ENCODE measurements at places on chromosomes 11 and 22.
A peak's percentile ranks its signal among the peaks of the same experiment; 100 is the strongest.

- DNase-seq: no peak
These were observed 180.2 kb downstream of the PGR start for GRCh38 chr11:100949443-100949842.

- DNase-seq: no peak
These were observed 38.1 kb downstream of the MB start for GRCh38 chr22:35578836-35579575.

GRCh38 chr11:56846631-56847576 is 98.4 kb upstream of the OR9G4 start:
- peak; percentile 30 for DNase-seq

- no peak for DNase-seq
These were observed 48.6 kb downstream of the FLRT1 start for GRCh38 chr11:64084146-64084950.

GRCh38 chr11:119202554-119202953 is 3.6 kb upstream of the CBL start:
- DNase-seq: no peak

DNA sequence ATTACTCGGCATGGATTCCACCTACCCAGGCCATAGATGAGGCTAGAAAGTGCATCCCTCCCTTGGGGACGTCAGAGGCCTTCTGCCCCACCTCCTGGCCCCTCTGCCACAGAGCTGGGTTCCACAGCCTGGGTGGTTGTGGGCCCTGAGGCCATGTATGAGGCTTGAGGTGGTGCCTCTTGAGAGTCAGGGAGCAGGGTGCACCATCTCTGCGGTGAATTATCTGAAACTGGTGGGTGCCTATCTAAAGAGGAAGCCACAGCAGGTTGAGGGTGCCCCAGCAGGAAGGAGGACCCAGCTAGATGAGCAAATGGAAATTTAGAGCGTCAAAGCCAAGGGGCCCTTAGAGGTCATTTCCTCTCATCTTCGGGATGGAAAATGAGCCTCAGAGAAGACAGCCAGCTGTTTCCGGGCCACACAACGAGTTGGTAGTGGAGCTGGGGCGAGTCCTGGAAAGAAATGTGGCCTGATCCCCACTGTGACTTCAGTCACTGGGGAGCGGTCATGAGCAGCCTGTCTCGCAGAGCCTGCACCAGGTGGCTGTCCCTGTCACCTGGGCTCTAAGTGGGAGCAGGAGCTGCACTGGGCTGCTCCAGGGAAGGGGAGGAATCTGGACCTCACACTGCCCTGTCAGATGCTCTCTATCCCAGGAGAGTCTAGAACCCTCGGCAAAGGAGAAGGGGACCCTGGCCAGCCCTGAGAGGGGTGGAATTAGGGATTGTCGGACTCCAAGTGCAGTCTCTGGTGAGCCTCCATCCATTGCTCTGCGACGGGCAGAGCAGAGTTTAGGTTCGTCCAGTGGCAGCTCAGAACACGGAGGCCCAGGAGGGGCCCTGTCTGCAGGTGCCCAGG is 7.3 kb downstream of the ADORA2A start:
- no peak for DNase-seq

GRCh38 chr11:112627588-112628045 is 333.6 kb upstream of the NCAM1 start:
- DNase-seq: no peak

DNA sequence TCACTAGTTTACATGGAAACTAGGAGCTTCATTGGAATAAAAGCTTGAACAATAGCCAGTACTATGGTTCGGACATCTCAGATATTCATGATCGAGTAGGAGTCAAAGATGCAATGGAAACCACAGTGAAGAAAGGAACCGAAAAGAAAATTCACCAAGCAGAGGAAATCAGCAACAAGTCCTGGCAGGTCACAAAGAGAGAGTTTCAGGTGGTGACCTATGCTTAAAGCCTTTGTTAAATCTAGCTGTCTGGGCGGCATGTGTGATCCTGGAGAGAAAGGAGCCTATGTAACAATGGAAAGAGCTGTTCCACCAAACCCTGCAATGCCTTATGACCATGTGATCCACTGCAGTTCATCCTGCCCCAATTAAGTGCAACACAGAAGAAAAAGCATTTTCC is 68.9 kb upstream of the POU2AF2 start:
- no peak for DNase-seq

DNA sequence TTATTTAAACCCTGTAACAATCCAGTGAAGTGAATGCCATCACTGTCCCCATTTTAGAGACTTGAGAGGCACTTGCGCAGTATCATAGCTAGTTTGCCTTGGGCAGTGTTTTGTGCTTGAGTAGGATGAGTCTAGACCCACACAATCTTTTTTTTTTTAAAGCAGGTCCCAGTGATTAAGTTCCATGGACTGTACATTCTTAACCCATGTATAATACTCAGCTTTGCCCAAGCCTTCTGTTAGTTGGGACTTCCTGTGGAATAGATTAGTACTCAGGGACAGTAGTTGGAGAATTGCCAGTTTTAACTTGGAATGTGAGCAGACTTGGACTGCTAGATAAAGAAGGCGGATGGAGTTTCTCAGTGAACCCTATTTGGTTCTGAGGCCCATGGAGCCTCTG is 108.6 kb upstream of the RASSF10 start:
- peak; percentile 94 for DNase-seq

DNA sequence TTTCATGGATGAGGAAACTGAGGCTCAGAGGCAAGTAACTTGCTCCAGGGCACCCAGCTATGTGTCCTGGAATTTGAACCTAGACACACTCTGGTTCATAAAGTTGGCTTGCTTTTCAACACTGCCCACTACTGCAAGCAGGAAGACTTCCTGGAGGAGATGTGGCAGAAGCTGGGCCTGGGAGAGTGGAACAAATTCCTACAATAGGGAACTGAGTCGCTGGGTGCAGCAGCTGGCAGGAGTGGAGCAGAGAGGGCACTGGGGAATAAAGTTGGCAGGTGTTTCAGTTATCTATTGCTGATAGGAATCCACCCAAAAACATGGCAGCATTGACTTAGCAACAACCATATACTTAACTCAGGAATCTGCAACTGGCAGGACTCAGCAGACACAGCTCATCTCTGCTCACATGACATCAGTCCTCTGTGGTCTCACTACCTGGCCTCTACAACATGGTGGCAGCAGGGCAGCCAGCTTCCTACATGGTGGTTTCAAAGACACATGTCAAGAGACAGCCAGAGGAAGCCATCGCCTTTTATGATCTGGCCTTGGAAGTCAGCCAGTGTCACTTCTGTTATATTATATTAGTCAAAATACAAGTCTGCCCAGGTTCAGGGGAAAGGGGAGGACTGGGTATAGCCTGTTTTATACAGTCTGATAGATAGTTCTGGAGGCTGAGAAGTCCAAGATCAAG is 10.6 kb upstream of the CARD10 start:
- no peak for DNase-seq

GRCh38 chr22:29971607-29972006 is 88.6 kb downstream of the MTMR3 start:
- no peak for DNase-seq

- DNase-seq: no peak
These were observed 19.8 kb downstream of the PTDSS2 start for GRCh38 chr11:469684-470560.

GRCh38 chr11:102276362-102276761 is 40.9 kb upstream of the BIRC3 start:
- no peak for DNase-seq

DNA sequence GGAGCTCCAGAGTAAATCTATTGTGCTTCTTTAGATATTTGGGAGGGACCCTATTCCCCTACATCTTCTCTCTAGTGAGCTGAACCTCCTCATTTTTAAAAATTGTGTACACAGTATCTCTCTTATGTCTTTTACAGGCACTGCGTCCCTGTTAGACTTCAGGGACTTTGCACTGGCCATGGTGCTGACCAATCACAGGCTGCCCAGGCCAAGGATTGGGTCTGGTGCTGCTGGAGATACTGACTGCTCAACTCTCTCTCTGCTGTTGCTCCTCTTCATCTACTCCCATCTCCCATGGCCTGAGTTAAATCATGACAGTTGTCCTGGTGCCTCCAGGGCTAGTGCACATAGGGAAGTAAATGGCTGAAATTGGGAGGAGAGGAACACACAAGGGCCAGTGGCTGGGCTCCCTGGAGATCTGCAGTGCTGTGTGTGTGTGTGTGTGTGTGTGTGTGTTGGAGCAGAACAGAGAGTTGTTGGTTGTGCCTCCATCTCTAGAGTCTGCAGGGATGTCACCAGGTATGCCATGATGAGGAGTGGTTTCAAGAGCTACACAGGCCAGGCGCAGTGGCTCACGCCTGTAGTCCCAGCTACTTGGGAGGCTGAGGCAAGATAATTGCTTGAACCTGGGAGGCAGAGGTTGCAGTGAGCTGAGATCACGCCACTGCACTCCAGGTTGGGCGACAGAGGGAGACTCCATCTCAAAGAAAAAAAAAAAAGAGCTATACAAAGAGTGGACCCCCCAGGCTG is 155.3 kb downstream of the ST3GAL4 start:
- no peak for DNase-seq

DNA sequence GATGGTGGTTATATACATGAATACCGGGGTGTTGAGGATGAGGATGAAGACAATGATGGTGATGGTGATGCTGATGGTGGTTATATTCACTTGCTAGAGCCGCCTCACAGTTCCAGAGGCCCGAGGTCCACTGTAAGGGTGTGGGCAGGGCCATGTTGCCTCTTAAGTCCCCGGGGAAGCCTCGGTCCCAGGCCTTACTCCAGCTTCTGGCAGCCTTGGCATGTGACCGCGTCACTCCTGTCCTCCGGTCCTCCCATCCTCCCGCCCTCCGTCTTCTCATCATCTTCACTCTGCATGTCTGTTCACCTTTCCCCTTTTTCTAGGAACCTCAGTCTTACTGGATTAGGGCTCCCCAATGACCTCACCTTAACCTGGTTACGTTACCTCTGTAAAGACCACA is 54.6 kb downstream of the IGLL1 start:
- DNase-seq: no peak

DNA sequence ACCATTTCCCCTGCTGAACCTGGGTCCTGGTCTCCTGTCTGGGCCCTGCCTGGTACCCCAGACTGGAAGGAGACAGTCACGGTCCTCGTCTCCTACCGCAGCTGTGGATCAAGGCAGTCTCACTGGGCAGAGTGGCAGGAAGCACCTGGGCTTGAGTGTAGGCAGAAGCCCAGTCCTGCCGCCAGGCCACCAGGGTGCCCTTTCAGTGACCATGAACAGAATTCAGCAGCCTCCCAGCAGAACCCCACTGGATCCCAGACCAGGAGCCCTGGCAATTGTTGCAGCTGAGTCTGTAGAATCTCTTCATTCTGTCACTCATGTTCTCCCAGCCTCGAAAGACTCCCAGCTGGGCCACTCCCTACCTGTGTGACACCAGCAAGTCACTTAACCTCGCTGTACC is 25.5 kb upstream of the CREB3L1 start:
- DNase-seq: no peak

DNA sequence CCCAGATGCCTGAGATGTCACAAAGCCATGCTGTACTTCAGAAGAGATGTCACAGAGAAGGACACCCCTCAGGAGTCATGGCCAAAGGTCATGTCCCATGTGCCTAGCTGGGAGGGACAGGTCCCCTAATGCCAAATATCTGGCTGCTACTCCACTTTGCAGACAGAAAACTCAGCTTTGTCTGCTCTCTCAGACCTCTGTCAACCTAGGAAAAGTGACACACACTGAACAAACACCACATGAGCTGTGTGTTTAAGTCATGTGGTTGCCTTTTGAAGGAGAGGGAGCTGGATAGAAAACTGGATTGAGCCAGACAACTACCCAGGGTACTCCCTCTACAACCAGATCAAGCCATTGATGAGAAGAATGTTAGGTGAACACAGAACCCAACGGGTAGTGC is 3.5 kb downstream of the TRIM66 start:
- no peak for DNase-seq

GRCh38 chr11:128701086-128701485 is 7.2 kb downstream of the FLI1 start:
- no peak for DNase-seq

GRCh38 chr22:27970596-27971220 is 51.7 kb upstream of the PITPNB start:
- no peak for DNase-seq

DNA sequence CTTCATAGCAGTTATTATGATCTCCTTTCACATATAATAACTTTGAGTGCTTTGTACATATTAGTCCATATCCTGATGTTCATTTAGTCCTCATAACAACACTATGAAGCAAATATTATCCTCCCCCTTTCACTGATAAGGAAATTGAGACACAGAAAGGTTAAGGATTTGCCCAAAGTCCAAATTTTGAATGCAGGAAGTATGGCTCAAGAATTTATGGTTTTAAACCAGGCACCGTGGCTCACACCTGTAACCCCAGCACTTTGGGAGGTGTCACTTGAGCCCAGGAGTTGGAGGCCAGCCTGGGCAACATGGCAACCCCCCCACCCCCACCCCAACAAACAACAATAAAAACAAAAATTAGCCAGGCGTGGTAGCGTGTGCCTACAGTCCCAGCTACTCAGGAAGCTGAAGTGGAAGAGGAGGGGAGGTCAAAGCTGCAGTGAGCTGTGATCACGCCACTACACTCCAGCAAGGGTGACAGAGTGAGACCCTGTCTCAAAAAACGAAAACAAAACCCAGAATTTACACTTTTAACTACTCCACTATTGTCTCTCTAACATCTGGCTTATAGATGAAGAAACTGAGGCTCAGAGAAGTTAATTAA is 8.6 kb downstream of the CCDC34 start:
- DNase-seq: no peak

GRCh38 chr11:102313238-102313940 is 3.9 kb upstream of the BIRC3 start:
- DNase-seq: no peak

GRCh38 chr11:92770419-92770818 is 199.0 kb upstream of the MTNR1B start:
- DNase-seq: no peak

GRCh38 chr11:132821014-132821413 is 711.3 kb downstream of the OPCML start:
- peak; percentile 68 for DNase-seq

DNA sequence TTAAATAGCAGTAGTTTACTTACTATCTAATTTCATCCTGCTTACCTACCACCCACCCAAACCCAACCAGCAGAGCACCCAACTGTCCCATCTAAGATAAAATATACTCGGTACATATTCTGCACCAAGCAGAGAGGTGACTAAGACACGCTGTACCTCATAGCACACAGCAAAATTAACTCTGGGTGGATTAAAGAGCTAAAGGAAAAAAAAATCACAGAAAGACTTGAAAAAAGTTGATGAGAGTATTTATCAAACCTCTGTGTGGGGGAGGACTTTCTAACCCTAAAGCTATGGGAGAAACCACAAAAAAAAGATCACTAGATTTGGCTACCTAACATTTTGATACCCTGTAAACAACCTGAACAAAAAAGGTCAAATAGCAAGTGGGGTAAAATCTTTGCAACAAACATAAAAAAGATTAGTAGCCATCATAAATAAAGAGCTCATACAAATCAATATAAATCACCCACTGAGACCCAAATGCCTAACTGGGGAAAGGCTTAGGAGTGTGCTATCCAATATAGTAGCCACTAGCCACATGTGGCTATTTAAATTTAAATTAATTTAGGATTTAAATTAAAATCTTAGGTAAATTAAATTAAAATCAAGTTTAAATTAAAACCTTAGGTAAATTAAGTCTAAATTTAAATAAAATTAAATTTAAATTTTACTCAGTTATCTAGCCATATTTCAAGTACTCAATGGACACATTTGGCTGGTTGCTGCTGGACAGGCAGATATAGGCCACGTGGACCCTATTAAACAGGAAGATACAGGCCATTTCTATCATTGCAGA is 25.6 kb upstream of the CD5 start:
- no peak for DNase-seq

- no peak for DNase-seq
These were observed 45.1 kb downstream of the PTPRJ start for GRCh38 chr11:48025293-48025983.
